Stimulated activated CD8-positive, alpha-beta memory T cell treated with anti-CD3 and anti-CD28 coated beads, Interleukin-7, amount 100 ng/mL, for 24 hours (primary cell): ENCODE measurements at places on chromosomes 1 and 21.

DNA sequence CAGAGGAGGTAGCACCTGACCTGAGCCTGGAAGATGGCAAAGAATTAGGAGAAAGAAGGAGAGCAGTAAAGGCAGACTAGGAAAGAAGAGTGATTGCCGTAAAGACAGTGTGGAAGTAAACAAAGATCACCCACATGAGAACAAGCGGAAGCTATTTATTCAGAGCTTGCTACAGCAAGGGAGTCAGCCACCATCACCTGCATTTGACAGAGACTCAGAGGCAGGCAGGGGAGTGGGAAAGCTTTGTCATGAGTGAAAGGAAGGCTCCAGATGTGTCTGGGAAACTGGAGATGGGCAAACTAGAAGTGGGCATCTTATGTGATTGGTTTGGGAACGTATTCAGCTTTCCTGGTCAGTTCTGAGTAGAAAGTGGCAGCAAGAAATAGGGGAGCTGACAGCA, 64.5 kb downstream of the NFASC start:
- DNase-seq, result no peak

- DNase-seq, result no peak
Observed at GRCh38 chr1:160211046-160211790, 6.0 kb downstream of the PEA15 start.

DNA sequence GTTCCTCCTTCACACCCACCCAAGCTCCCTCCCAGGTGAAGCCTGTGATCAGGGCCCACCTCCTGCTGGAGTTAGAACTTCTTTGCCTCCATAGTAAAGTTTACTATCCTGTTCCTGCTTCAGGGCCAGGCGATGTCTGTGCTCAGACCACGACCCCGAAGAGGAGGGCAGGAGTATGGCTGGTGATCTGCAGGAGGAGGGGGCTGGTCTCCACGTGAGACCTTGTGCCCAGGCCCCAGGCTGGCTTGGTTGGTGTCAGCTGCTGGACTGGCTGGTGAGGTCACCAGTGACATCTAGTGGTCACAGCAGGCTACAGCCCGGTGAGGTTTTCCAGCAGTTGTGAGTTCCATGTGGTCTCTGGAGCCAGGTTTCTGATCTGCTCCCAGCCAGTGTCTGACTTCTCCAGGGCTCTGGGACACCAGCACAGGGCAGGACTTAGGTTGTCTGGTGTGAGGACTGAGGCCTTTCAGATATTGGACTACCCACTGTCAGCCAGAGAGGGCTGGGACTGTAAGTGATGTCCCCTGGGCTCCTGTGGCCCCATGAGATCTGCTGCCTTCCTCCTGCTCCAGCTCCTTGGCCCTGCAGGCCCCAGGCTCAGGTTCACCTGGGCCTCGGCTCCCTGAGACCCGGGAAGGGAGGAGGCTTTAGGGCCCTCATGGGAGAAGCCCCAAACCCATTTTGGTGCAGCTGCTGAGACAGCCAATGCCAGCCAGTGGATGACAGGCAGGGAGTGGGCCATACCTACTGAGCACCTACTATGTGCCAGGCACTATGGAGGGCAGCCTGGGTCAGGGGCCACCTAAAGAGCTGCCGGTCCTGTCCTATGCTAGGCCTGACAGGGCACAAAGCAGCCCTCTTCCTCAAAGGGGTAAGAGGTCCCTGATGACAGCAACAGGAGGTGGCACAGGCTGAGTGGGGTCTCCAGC, 6.0 kb upstream of the UBL4B start:
- DNase-seq, result peak; percentile 20

- DNase-seq, result no peak
Observed at GRCh38 chr1:85544689-85545215, 35.8 kb upstream of the CCN1 start.

- no peak for DNase-seq
Observed at GRCh38 chr21:35619184-35619583, 441.1 kb downstream of the SETD4 start.

- DNase-seq, result no peak
Observed at GRCh38 chr21:46191257-46191685, 7.0 kb upstream of the SPATC1L start.

DNA sequence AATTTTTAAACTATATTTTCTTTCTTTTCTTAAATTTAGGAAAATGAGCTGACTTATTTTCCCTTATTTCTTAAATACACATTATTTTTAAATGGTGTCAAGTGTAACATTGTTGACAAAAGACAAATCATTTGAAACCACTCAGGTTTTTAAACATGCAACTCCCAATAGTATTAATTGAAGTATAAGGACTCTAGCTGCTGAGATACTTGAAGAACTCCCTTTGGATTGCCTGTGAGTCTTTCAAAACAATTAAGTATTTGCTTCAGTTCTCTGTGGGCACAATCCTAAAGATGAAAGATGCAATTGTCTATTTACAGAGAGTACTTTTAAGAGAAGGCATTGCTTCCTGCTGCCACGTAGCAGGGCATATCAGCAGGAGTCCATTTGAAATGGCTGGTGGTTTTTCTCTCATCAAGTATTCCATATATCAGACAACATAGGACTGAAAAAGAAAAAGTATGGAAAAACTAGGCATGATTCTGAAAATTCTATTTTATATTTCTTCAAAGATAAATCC, 373.4 kb downstream of the NEGR1 start:
- no peak for DNase-seq

- no peak for DNase-seq
Observed at GRCh38 chr1:231969076-231969475, 342.5 kb downstream of the DISC1 start.

- no peak for DNase-seq
Observed at GRCh38 chr1:244353551-244354091, 98.1 kb downstream of the ADSS2 start.

DNA sequence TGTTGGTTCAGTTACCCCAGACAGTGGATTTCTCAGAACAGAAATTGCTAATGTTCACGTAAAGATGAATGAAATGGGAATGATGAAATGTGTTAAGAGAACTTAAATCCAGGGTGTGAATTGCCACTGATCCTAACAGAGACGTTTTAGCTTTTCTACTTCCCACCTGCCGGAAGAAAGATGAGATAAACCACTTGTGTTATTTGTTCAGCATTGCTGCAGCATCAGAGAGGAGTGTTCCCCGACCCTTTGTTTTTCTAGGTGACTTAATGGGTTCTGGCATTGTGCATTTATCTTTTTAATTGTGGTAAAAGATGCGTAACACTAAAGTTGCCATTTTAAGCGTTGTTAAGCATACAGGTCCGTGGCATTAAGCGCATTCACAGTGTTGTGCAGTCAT, 122.3 kb downstream of the GALNT2 start:
- DNase-seq, result no peak

DNA sequence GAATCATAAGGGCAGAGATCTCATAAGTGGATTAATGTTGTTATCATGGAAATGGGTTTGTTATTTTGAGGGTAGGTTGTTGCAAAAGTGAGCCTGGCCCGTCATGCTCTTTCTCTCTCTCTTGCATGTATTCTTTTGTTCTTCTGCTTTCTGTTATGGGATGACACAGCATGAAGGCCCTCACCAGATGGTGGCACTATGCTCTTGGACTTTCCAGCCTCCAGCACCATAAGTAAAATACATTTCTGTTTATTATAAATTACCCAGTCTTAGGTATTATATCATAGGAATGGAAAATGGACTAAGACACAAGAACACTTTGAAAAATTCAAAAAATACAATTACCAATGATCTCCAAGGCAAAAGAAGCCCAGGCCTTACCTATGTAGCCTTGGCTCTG, 676.1 kb downstream of the PTPRU start:
- no peak for DNase-seq

GRCh38 chr1:18794051-18794450, 65.4 kb downstream of the TAS1R2 start:
- no peak for DNase-seq

GRCh38 chr1:43526002-43526401, 4.7 kb upstream of the PTPRF start:
- DNase-seq, result no peak

DNA sequence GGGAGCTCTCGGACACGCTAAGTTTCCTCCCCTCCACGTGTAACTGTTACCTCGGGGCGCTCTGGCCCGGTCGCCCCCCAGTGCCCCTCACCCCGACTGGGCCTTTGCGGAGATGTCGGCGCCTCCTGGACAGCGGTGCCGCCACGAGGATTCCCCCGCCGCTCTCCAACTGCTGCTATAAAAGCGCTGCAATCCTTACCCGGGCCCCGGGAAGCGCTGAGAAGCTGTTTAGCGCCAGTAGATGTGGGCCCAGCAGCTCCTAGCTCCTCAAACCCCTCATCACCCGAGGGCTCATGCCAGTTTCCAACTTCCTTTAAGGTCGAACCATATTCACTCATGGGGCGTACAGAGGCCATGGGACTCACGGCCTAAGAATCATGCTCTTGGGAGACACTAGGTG, 361 bp upstream of the LMX1A start:
- DNase-seq, result no peak

- no peak for DNase-seq
Observed at GRCh38 chr1:188620236-188620635, 1791.5 kb downstream of the PLA2G4A start.

DNA sequence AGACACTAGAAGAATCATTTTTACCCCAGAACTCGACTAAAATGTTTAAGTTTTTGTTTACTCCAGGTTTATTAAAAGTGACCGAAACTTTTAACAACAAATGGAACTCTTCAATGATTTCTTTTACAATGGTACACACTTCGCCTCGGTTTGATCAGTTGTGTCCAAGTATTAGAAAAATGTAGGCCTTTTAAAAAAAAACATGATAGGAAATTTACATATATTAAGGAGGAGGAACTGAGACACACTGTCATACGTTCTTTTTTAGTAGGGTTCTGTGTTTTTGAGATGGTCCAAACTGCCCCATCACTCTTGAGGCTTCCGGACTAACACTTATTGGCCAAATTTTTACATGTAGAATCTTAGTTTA, 1.3 kb downstream of the PRDM2 start:
- DNase-seq, result no peak

GRCh38 chr1:3548895-3549294, 62.4 kb downstream of the MEGF6 start:
- no peak for DNase-seq

GRCh38 chr1:223421025-223421424, 27.8 kb downstream of the CCDC185 start:
- no peak for DNase-seq

- no peak for DNase-seq
Observed at GRCh38 chr21:28216976-28217523, 775.6 kb downstream of the LTN1 start.

DNA sequence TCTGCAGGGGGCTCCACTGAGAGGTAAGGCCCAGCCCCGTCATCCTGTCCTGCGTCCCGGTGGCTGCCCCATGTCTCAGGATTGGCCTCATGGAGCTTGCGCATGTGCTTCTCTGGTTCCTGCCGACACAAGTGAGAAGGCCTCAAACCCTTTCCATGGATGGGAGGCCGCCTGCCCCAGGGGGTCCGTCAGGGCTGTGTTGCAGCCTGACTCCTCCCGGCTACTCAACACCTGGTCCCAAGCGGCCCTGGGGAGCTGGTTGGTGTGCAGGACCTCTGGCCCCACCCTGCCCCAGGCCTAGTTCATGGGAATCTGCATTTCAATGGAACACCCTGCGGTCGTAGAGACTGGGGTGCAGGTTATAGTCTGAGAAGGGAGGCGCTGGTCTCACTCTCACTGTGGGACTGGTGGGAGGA, 21.1 kb upstream of the PDE9A start:
- no peak for DNase-seq

- DNase-seq, result no peak
Observed at GRCh38 chr1:220785166-220786056, 1.3 kb upstream of the MTARC1 start.

GRCh38 chr1:172662464-172663109, 3.7 kb downstream of the FASLG start:
- peak; percentile 78 for DNase-seq

DNA sequence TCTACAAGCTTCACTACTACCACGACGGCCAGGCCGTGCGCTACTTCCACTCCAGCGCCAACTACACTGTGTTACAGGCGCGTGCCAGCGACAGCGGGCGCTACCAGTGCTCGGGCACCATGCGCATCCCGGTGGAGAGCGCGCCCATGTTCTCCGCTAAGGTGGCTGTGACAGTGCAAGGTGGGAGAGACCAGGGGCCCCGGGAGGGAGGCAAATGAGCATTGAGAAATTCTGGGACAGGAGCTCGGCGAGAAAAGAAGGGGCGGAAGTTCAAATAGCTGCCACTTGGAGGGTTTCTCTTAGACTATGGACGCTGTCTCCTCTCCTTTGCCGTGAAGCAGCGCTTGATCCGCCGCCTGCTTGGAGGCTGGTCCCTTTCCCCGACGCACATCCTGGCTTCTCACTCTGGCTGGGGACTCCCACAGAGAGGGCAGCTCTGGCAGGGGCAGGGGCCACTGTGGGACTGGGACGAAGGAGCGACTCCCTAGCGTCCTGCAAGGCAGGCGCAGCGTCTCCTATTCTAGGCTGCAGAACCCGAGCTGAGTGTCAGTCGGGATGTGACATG, 4.6 kb downstream of the FCRLB start:
- no peak for DNase-seq

DNA sequence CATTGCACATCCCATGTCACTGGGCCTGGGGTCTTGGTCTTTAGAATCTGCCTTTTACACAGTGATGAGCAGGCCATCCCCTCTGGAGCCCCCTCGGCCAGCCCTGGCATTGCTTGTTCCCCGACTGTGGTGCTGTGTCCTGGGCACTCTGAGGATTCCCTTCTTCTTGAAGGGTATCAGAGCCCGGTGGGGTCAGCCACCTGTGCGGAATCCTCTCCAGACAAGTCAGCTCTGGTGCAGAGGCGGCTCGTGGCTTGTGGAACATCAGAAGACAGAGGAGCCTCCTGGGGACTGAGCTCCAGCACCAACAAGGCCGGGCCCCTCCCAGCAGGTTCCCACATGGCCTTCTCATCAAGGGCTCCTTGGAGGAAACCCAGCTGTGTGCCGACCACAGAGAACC, 57.9 kb upstream of the AJAP1 start:
- DNase-seq, result no peak

DNA sequence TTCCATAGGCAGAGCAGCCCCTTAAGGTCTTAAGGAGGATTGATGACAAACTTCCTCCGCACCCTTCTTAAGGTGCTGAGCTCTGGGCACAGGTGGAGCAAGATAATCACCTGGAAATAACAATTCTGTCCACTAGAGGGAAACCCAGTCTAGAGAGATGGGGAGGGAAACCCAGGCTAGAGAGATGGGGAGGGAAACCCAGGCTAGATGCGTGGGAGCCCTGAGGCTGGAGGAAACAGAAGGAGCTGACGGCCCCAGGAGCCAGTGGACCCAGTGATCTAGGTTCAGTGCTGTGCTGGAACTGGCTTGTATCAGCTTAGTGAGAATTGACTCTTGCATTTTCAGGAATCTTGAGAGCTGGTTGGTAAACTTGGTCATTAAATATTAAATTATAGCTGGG, 17.8 kb upstream of the MYCL start:
- no peak for DNase-seq

GRCh38 chr1:205416322-205416721, 5.5 kb downstream of the LEMD1 start:
- no peak for DNase-seq

DNA sequence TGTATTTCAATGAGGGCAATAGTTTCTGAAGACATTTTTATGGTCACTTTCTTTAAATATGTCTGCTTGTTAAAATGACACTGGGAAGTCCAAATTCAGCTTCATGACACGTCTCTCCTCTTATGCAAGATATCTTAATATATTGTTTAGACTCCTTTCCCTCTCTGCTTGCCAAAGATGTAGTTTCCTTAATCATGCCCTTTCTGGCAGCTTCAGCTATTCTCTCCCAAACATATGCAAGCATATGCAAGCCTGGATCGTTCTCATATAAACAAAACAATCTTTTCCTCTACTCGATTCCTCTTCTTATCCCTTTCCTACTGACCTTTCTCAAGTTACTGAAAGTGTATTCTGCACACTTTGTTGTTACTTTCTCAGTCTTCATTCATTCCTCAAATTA, 372.2 kb downstream of the PTBP2 start:
- DNase-seq, result no peak
